HAP-1 (cell line): ENCODE measurements at places on chromosomes 5 and 9.

- no peak for DNase-seq
Observed at GRCh38 chr5:43874772-43875171, 271.8 kb downstream of the NNT start.

- DNase-seq, result no peak
Observed at GRCh38 chr5:14204785-14205321, 61.7 kb downstream of the TRIO start.

DNA sequence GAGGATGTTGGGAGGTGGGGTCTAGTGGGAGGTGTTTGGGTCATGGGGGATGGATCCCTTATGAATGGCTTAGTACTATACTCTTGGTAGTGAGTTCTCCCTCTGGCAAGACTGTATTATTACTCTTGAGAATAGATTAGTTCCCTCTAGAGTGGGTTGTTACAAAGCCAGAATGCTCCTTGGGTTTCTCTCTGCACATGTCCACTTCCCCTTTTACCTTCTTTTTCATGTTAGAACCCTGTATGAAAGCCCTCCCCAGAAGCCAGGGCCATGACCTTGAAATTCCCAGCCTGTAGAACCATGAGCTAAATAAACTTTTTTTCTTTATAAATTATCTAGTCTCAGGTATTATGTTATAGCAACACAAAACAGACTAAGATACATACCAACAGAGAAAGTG is 31.1 kb downstream of the SLC24A2 start:
- DNase-seq, result no peak

- peak; percentile 64 for DNase-seq
Observed at GRCh38 chr9:94805585-94805984, 79.1 kb downstream of the AOPEP start.

- DNase-seq, result peak; percentile 92
Observed at GRCh38 chr9:37251452-37251851, 131.1 kb downstream of the ZCCHC7 start.

GRCh38 chr5:14185326-14186058 is 42.4 kb downstream of the TRIO start:
- DNase-seq, result no peak
